ENCODE measurements at places on chromosomes 7 and 10.

GRCh38 chr10:97279121-97279815, 13.2 kb downstream of the ARHGAP19 start:
- no peak for DNase-seq

- no peak for DNase-seq
Measured at GRCh38 chr10:119896937-119897770, 4.6 kb downstream of the SEC23IP start.

DNA sequence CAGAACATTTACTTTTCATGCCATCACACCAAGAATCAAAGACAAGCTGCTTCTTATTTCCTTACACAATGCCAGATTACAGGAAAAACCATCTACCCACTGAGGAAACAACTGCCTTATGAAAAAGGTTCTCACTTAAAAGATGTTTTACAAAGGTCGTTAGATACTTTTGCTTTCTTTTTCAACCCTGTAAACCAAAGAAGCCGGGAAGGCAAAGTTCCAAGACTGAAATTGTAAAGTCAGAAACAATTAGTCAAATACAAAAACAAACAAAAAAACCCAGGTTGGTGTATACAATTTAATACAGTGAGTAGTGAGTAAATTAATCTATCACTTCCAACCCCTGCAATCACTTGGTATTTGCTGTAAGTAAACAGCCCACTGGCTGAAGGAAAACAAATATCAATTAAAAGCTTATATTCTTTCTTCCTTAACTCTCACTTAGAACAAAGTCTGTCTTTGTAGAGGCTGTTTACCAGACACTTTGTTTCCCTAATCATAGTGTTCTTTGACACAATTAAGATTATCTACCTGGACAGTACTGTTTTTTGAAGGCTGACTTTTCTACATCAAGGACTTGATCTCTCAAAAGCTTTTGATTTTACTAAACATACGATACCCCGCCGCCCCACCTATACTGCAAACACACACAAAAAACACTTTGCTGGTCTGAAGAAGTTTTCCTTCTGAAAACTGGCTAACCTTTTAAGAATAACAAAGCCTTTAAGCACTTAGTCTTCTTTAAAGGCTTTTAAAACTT, 18.1 kb downstream of the ERLIN1 start:
- DNase-seq = no peak

DNA sequence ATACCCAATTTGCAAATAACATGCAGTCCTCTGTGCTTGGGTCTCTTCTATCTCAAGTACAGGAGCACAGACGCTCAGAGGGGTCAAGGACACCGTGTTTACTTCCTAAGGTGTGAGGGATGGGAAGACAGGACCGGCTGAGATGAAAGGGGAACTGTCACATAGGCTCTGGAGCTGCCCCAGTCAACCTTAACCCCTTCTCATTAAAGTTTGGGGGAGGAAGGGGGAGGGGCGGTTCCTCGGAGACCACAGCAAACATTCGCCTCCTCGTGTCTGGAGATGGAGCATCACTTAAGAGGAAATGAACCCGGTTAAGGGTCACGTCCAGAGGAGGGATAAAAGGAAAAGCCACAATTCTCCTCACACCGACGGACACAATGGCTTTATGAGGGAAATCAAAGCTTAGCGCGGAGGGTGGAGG, 1.1 kb downstream of the SH3PXD2A start:
- no peak for DNase-seq

GRCh38 chr7:92052684-92053083, 81.6 kb downstream of the CYP51A1 start:
- no peak for DNase-seq

DNA sequence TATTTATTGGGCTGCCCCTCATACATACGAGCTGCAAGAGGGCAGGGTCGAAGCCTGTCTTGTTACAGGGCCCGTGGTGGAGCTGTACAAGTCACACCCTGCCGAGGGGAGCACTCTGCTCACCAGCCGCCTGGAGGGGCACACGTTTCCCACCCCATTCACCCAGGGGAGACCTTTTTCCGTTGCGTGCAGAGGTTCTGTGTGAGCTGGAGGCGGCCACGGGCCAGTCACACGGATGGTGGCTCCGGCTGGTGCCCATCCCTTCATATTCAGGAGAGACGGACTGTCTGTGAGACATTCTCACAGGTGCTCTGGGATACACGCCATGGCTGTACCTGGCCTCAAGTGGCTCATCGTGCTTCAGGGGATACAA, 47.9 kb upstream of the FAM20C start:
- no peak for DNase-seq

GRCh38 chr10:452512-453426, 236.7 kb downstream of the DIP2C start:
- no peak for DNase-seq

DNA sequence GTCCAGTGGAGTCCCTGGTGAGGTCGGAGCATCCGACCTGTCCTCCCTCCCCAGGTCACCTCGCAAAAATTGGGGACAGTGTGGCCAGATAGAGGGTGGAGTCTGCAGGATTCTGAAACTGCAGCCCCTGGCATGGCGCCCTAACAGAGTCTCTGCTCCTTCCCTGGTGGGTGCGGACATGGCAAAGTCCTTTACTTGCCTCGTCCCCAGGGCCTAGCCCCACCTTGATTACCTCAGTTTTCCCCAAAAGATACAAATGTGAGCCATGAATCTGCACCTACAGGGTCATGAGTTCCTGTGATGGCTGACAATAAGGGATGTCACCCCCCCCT, 47.7 kb downstream of the NPVF start:
- no peak for DNase-seq

Data from NCI-H2171 (cell line).